ENCODE measurements at places on chromosomes 5 and 9.

DNA sequence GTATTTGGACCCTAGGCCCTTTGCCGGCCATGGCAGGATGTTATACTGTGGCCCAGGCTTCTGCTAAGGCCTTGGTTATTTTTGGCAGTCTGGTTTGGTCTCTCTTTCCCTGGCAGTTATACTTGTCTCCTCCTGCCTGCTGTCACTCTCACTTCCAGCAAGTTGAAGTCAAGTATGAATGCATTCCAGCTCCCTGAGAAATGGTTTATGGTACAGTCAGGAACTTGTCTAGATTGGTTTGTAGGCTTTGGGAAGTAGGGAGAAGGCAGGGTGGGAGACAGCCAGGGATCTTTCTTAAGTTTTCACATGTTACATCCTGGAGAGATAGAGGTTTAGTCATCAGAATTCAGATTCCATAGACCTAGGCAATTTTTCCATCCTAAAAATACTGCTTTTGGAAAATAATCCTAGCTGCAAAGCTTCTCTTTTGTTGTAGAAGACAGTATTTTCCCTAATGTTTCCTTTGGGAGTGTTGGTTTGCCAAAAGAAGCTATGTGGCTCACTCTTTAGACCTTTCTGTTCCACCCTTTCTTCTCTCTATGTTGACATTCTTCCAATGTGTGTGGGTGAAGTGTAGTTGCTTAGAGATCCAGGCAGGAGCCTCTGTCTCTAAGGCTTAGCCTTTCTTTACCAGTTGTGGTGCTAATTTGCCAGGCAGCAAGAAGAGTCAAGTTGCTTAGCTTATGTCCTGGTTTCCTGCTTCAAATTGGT is 2.5 kb upstream of the KDM3B start:
- no peak for DNase-seq

DNA sequence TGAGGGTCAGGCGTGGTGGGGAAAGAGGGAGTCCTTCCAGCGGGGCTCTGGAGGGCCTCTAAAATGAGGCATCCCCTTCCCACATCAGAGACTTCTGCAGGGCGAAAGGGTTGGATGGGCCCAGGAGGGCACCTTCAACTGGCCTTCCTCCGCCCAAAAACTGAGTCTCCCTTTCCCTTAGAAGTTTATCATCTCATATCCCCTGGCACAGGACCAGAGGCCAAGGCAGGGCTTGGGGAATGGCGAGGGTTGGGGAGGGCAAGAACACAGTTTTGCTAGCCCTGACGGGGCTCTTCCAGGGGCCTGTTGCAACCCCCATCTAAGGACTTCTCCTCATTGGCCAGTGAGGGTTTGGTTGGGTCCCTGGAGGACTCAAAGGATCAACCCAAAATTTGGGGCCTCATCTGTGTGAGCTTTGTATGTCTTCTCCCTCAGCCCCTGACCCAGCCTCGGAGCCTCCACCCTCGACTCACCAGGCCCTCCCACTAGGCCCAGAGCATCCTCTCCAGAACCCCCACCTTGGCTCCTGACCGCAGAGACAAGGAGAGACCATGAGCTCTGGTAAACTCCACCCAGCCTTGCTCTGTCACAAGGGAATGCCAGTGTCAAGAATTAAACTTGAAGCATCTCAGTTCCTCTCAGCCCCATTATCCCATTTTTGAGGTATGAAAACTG is 24.1 kb downstream of the AQP7 start:
- no peak for DNase-seq

DNA sequence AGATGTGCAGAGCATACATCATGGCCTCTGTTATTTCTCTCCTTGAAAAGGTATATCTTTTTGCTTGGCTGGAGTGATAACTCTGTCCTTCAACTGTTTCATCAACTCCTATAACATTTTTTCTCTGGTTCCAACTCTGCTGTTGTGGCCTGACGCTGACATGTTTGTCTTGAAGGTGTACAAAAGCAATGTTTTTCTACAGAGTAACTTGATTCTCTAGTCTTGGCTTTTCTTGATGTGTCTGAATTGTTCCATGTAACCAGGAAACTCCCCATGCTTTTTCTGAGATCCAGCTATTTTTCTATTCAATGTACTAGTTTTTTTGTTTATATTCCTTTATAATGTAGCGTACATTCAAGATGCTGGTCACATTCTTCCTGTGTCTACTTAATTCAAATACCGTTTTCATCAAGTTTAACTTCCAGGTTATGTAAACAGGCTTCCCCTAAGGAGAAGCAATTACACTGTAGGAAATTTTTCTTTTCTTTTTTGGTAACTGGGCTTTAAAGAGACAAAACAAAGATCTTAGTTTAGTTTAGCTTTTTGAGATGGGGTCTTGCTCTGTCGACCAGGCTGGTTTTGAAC is 6.7 kb upstream of the CPLANE1 start:
- no peak for DNase-seq

GRCh38 chr5:56069652-56070226 is 75.0 kb upstream of the IL6ST start:
- DNase-seq: no peak

- no peak for DNase-seq
Observed at GRCh38 chr5:178602752-178603151, 12.6 kb upstream of the COL23A1 start.

GRCh38 chr5:15117688-15118087 is 246.1 kb upstream of the ANKH start:
- no peak for DNase-seq
